ENCODE measurements at places on chromosomes 1 and 21. TPM values are rescaled to one million over a fixed set of nuclear protein-coding genes. Genes with fewer than 3 reads are reported as not detected.

GRCh38 chr1:184409011-184409410, 22.2 kb downstream of the C1orf21 start:
- DNase-seq: no peak

DNA sequence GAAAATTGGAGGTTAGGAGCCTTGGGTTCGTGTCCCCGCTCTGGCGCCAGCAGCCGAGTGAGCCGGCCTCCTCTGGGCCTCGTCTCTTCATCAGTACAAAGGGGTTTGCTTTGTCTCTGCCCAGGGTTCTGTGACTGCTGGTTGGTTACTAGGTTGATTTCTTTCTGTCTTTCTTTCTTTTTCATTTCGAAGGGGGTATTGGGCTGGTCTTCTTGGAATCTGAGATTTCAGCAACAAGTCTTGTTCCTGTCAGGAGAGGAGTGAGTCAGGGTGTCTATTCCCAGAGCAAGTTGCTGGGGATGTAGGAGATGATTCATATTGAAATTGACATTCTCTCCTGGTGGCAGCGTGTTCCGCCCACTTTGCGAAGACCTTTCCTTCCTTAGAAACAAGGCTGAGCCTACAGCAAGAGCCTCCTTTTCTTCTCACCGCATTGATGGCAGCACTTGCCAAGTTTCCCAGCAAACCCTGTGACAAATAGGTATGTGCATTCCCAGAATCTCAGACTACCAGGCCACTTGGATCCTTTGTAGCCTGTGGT, 79.2 kb downstream of the MAN1C1 start:
- DNase-seq: peak; percentile 73

DNA sequence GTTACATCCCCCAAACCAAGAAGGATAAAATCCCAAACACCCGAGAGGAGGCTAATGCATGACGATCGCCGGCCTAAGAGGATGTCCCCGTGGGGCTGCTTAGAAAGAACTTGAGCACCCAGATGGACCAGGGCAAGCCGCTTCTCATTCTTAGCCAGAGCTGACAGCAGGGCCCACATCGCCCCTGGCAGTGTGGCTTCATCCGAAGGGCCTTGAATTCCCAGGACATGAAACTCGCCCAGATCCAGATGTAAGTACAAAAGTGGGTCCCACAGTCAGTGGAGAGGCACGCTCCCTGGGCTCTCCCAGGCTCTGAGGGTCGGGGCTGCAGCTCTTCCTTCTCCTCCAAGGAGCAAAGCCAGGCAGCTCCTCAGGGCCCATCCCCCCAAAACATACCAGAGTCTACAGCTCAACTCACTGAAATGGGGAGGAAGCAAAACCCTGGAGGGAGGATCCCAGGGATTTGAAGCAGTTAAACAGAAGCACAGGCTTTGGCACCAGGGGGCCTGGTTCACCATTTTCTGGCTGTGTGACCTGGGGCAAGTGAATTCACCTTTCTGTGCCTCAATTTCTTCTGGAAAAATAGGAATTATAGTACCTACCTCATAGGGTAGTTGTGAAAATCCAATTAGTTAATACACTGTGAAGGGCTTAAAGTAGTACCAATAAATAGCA, 85.6 kb downstream of the MAN1C1 start:
- DNase-seq: peak; percentile 83

- DNase-seq: peak; percentile 66
Measured at GRCh38 chr21:46079352-46080170, 18.4 kb upstream of the COL6A2 start.

- DNase-seq: no peak
Measured at GRCh38 chr1:22853651-22854185, 118.9 kb downstream of the LACTBL1 start.

GRCh38 chr1:7278045-7278444, 492.8 kb downstream of the CAMTA1 start:
- no peak for DNase-seq

DNA sequence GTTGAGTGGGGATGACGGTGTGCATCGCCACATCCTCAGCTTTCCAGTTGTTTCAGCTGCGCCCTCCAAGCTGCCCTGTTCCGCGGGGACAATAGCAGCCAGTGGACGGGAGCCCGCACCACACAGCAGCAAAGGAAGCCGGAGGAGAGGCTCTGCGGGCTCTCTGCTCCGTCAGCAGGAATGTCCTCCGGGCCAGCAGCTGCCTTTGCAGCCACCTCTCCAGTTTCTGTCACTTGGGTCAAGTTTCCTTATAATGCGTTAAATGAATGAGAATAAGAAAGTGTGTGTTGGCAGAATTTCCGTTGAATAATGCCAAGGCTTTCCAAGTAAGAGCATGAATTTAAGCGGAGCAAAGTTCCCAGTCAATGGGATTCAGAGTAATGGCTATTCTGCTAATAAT, 263.3 kb downstream of the KIF26B start:
- DNase-seq: no peak

GRCh38 chr1:51070011-51070410, 32.0 kb upstream of the C1orf185 start:
- no peak for DNase-seq

DNA sequence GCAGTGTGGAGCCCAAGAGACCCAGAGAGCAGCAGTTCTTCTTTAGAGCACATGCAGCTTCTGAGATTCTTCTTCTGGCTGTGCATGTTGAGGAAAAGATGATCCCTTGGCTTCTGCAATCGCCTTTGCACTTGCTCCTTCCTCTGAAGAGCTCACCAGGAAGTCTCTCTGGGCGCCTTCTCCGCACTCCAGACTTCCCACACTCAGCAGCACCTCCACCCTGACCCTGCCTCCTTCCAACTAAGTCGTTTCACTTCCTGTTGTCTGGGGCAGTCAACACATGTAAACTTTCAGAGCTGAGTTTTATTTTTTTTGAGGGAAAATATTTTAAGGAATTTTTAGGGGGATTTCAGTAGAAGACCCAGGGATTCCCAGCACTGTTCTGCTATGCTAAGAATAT, 73.4 kb upstream of the F3 start:
- peak; percentile 68 for DNase-seq

GRCh38 chr1:60973668-60974067, 108.7 kb upstream of the NFIA start:
- no peak for DNase-seq

DNA sequence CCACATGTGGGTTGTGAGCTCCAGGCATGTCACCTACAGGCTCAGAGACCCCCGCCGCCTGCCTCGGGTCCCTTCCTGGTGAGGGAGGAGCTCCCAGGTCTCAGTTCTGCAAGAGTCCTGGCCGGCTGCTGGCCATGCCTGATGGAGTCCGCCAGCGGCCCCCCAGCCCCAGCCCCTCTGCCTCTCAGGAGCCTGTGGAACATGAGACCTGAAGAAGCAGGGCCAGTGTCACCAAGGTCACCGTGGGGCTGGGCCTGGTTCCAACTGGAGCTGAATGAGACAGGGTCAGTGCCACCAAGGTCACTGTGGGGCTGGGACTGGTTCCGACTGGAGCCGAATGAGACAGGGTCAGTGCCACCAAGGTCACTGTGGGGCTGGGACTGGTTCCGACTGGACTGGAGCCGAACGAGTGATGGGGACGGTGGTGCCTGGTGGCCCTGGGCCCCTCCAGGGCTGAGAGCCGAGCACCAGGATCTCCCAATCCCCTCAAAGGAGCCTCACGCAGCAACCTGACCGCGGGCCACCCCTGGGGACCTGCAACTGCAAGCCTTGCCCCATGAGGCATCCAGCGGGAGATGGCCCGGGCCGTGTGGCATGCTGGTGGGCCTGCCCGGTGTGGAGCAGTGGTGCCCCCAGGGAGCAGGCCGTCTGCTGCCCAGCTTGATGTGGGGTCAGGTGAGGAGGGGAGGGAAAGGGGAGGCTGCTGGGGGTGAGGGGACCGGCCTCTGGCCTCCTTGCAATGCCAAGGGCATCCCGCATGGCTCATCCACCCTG, 14.5 kb upstream of the PTTG1IP start:
- DNase-seq: no peak

DNA sequence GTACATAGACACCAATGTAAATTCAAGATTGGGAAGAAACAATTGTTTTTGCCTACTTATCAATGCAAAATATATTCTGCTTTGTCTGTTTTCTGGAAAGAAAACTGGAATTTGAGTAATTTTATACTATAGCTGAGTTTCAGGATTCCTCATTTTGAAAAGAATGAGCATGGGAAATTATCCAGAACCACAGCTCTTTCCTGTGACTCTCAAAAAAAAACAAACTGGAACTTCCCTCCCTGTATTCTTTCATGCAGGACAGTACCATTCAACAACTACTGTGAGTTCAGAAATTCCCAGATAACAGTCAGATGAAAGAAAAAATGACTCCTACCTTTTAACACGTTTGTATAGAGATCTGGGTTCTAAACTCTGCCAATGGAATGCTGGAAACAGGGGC, 372.4 kb downstream of the TGFB2 start:
- DNase-seq: peak; percentile 40

DNA sequence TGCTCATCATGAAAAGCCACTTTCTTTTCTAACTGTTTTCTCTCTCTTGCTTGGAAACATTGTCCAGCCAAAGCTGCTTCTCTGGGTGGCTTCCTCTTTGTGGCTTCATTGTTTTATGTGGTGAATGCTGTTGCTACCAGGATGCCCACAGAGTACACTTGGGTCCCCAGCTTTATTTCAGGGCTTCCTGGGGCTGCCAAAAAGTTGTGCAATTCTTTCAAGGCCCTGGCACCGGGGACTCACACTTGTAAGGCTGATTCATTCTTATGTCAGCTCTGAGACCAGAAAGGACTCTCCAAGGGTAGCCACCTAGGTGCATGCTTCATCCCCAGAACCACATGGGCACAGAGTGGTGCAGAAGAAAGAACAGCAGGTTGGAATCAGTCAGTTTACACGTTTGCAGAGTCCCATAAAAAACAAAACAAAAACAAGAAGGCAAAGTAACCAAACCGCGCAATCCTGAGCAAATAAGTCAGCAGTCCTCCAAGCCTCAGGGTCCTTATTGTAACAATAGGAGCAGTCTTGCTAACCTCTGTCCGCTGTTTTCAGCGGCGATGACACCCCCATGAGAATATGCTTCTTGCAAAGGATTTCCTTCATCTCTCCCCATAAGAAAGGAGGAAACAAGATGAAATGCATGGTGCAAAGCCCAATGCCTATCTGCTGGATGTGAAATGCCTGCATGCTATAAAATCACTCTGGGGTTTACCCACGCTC, 89.9 kb upstream of the SSX2IP start:
- no peak for DNase-seq

GRCh38 chr1:67138813-67139499, 4.2 kb upstream of the C1orf141 start:
- DNase-seq: no peak

DNA sequence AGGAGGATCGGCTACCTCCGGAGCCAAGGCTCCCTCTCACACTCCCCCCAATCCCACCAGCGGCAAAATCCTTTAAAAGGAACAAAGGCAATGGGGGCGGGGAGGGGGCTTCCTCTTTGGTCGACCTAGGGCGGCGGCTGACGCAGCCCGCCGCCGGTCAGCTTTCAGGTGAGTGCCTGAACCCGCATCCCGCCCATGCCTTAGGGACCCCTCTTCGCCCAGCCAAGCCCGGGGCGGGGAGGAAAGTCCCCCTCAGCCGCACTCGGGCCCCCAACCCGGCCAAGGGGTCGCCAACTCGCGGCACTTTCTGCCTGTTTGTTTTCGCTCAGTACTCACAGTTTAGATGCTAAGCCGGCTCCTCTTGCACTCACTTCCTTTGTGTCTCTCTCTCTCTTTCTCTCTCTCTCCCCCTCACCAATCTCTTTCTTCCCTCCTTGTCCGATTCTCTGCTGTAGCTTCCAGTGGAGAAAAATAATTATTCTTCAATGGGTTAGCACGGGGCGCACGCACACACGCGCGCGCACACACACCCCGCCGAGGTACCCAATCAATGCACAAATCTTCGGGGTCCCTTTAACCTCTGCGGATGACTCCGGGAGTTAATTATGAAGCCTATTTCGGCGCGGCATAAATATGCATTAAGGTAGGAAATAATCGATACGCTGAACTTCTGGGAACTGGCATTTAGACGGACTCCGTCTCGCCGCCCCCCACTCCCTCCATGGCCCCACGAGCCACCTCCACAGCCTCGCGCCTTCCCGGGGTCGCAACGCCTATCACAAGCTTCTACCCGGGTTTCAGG, at the start of gene BLACAT1:
BLACAT1 (minus strand) TSS at position 465 of the 802 bp plus-strand sequence.
- DNase-seq: no peak

DNA sequence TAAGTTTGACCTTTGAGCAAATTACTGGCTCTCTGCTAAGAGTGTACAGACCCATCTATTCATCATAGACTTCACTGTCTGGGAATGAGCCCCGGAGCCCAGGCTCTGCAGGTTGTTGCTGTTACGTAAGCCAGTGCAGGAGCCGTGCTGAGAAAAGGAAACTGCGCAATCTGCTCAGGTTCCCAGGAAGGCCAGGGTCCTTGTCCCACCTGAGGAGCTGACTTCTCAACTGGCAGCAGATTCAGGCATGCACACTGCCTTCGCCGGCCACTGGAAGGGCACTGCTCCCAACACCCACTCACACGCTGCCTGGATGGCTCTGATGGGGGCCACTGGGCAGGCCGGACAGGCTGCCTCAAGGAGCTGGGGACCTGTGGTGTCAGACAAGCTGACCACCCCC, 19.5 kb downstream of the RCAN1 start:
- no peak for DNase-seq

GRCh38 chr1:182257369-182258063, 134.1 kb downstream of the GLUL start:
- no peak for DNase-seq

DNA sequence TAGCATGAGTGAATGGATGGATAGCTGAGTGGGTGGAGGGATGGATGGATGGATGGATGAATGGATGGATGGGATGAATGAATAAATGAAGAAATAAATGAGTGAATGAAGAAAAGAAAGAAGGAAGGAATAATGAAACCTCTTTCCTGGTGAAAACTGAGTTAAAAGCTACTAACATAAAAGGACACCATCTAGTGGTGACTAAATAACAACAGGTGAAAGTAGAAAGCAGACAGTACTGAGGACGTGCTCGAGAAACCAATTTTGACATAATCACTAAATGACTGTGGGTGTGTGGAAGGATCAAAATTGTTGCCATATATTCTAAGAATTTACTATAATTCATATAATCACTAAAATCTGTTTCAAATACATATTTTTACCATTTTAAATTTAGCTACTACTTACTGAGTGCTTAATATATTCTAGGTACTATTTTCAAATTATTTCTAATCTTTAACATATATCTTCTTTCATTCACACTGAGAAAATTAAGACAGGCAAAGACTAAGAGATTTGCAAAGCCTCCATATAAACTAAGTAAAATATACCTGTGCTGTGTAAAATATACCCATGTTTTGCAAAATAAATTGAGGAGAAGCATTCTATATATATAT, 522.9 kb downstream of the LRRIQ3 start:
- peak; percentile 18 for DNase-seq

Gene CRYBG2
- total RNA-seq: 7.0 TPM

Gene OR2AK2
- not detected for total RNA-seq

Gene TAS1R3
- total RNA-seq: 0.24 TPM

Gene A3GALT2
- total RNA-seq: not detected

Gene FAM89A
- 23.4 TPM for total RNA-seq

Gene SELL
- total RNA-seq: 3.1 TPM
